ENCODE measurements at places on chromosomes 4 and X.

GRCh38 chr4:169017971-169018370, 7.9 kb upstream of the CBR4 start:
- no peak for DNase-seq

GRCh38 chr4:74072739-74073138, 26.3 kb downstream of the CXCL2 start:
- no peak for DNase-seq

DNA sequence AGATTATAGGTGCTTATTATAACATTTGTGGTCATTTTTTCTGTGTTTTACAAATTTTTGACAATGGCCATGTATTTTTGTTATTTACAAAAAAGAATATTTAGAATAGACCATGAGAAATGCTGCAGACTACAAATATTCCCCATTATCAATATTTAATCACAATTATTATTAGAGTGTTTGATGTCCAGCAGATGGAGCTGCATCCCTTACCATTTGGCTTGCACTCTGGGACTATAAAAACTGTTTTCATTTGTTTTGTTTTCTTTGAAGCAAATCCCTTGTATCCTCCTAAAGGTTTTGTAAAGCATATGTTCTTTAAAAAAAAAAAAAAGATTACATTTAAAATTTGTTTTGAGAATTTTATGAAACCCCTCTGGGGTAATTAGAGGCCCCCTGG, 85.6 kb upstream of the CXorf66 start:
- peak; percentile 10 for DNase-seq

DNA sequence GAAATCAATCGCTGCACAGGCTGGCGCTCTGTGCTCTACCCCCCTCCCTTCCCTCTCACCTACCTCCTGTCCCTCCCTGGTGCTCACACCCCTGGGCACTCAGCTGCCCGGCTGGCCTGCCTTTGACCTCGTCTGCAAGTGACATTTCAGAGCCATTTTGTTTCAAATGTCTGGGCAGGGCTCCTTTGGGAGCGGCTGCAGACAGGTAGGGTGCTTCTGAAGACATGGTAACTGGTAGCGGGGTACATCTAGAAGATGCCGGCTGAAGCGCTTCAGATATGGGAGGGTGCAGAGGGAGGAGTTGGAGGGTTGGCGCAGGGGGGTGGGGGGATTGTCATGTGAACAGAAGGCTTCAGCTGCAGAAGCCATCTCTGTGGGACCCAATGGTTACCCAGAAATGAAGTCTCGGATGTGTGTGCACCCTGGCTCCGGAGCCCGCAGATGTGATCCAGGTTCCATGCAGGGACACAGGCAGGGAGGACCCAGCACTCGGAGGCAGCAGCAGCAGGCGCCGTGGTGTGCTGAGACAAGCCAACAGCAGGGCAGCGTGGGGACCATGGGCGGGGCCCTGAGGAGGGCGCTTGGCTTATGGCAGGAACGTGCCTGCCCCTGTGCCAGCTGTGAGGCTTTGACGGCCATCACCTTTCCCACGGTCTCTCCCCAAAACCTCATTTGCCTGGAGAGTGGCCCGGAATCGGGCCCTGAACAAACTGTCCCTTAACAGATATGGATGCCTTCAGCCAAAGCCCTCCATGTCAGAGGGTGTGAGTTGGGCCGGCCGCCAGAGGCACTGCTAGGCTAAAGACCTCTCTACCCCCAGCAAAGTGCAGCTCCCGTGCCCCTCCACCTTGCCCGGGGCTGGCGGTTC, 7.6 kb upstream of the DUSP9 start:
- no peak for DNase-seq

DNA sequence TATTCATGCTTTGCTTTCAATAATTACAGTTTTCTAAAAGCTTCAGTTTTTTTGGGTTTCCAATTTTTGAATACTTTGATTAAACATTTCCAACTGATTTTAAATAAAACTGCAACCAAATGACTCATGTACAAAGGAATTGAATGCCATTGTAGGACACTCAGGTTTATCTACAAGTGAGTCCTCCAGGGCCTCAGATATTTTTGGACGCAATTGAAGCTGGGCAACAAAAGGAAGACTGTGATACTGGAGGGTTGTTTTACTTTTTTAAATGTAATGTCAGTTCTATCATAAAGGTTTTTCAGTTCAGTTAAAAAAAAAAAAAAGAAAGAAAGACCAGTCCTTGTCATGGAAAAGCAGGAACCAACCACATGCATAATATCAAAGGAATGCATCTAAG, 64.2 kb downstream of the MAGEA10 start:
- no peak for DNase-seq

DNA sequence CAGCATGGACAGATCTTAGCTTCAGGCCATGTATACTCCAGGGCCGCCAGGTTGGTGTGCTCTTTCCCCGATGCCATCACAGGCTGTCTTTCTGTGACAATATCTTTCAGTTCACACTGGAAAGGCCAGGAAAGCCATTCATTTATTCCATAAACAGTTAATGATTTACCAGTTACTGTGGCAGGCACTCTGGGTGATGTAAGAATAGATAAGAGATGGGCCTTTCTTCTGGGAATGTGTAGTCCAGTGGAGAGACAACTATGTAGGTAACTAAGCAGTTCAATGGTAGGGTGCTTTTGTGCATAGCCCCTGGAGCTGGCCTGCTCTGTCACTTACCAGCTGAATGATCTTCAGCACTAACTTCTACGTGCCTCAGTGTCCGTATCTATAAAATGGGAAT, 46.3 kb upstream of the LEF1 start:
- no peak for DNase-seq

All from pons (tissue), 1 donor.